ENCODE measurements at places on chromosomes 12 and 14.
A peak's percentile ranks its signal among the peaks of the same experiment; 100 is the strongest.

GRCh38 chr12:16246264-16246663 lies 31.2 kb downstream of the SLC15A5 start:
- DNase-seq = no peak

- DNase-seq = peak; percentile 66
Measured at GRCh38 chr14:64971943-64972791, at the start of gene RAB15. Gene RAB15, minus strand, starts transcription at chr14:64972336. Its CDS starts 260 bp downstream, at chr14:64972076.

- DNase-seq = no peak
Measured at GRCh38 chr12:23887055-23887835, 62.2 kb downstream of the SOX5 start.

- peak; percentile 80 for DNase-seq
Measured at GRCh38 chr14:100383727-100384158, 60.6 kb downstream of the SLC25A47 start.

GRCh38 chr14:77707355-77707723 lies 484 bp downstream of the ALKBH1 start:
- DNase-seq = peak; percentile 64

GRCh38 chr14:49992901-49993339 lies 100.0 kb downstream of the ARF6 start:
- peak; percentile 49 for DNase-seq

DNA sequence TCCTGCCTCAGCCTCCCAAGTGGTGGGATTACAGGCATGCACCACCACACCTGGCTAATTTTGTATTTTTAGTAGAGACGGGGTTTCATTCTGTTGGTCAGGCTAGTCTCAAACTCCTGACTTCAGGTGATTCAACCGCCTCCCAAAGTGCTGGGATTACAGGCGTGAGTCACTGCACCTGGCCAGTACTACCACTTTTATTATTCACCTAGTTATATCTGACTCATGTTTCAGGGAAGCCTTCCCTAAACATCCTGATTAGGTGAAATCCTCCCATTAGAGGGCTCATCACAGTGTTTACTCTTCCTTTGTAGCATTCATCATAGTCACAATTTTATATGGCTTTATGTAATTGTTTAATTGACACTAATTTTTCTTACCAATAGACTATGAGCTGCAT lies 295.3 kb upstream of the SOX5 start:
- no peak for DNase-seq
